NCI-H1694 (cell line): ENCODE measurements at places on chromosomes 7 and 10.

DNA sequence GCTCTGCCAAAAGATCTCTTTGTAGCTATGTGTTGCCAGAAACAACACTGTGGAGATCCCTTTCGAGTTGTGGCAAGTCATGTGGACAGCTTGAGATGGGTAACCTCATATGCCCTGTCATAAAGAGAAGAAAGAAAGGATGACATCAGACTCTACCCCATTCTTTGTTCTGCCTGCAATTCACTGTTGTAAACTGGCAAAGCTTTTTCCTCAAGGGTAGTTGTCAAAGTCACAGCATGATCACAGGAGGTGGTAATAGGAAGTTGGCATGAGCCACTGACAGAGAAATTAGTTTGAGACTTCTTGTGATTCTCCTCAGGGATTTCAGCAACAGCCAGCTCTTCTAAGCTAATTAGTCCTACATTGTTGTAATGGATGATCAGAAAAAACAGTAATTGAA, 19.4 kb upstream of the MINDY3 start:
- DNase-seq, result no peak

- DNase-seq, result no peak
Measured at GRCh38 chr7:75040512-75040911, 33.1 kb downstream of the RCC1L start.

DNA sequence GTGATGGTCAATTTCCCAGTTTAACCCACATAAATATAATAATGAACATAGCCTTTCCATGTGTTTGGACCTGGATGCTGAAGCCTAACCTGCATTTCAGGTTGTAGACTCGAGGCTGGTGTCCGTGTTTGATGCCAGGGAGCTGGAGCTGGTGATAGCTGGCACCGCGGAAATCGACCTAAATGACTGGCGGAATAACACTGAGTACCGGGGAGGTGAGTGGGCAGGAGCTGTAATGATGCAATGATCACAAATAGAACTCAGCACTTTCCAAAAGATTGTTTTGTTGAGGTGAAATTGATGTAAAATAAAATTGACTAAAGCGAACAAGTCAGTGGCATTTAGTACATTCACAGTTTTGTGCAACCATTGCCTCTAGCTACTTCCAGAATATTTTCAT, 30.8 kb upstream of the STK17A start:
- DNase-seq, result no peak

DNA sequence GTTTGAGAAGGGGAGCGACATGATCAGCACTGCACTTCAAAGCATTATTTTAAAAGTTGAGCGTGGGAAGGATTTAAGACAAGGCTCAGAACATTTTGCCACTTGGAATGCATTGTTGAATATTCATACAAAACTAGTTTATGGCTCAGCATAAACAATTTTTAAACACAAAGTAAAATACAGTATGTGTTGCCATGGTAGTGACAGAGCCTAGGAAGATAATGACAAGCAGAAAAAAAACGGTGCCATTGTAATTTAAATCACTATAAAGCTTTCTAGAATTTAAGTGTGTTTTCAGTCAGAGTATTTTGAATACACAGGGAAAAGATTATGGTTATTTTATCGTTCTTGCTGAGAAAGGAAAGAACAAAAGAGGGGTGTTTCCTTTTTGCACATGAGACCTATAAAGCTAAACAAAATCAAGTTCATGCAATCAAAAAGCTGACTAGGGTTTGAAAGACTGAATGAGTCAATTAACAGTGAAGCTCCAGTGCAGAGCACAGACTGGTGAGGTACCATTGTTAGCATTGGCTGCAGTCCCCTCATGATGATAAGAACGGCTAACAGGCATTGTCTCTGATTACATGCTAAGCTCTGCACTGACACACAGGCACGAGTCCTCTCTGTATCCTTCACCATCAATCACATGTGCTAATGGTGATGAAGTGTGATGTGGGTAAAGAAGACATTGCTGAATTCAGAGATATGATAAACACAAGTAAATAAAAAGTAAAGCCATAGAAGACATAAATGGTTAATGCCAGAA, 181.9 kb upstream of the VSTM2A start:
- no peak for DNase-seq

- no peak for DNase-seq
Measured at GRCh38 chr7:151252961-151253711, 4.6 kb upstream of the SMARCD3 start.

DNA sequence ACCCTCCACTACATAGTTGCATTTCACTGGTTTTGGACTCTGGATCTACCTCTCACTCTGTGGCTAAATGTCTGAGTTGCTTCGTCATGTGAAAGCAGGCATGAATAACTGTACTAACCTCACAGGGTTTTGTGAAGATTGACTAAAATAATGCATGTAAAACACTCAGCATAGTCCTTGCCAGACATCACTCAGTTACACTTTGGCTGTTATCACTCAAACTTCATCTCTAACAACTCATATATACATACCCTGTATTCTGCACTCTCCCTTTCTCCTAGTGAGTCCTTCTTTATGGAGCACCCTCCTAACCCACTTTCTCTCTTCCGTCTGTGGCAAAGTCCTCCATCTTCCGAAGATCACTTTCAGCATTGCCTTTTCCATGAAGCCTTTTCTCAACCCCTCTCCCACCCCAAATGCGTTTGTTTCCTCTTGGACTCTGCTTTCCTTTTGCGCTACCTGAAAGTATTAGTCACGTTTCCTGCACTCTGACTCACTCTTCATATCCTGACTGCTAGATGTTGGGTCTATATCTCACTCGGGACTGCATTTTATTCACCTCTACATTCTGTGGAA, 72.6 kb downstream of the OSBPL3 start:
- DNase-seq, result no peak
